Activated CD4-positive, alpha-beta T cell treated with anti-CD3 and anti-CD28 coated beads, Interleukin-10, Interleukin-2, amounts not matched to agents 100 ng/mL and 50 ng/mL, durations not matched to agents 16 hours and 8 hours (primary cell): ENCODE measurements at places on chromosomes 3 and 15.
A peak's percentile ranks its signal among the peaks of the same experiment; 100 is the strongest.

- DNase-seq = no peak
Observed at GRCh38 chr15:27871078-27871901, 227.8 kb downstream of the OCA2 start.

- no peak for DNase-seq
Observed at GRCh38 chr3:64359735-64360134, 134.5 kb upstream of the PRICKLE2 start.

GRCh38 chr3:72009851-72010443 lies 225.0 kb upstream of the PROK2 start:
- peak; percentile 82 for DNase-seq

DNA sequence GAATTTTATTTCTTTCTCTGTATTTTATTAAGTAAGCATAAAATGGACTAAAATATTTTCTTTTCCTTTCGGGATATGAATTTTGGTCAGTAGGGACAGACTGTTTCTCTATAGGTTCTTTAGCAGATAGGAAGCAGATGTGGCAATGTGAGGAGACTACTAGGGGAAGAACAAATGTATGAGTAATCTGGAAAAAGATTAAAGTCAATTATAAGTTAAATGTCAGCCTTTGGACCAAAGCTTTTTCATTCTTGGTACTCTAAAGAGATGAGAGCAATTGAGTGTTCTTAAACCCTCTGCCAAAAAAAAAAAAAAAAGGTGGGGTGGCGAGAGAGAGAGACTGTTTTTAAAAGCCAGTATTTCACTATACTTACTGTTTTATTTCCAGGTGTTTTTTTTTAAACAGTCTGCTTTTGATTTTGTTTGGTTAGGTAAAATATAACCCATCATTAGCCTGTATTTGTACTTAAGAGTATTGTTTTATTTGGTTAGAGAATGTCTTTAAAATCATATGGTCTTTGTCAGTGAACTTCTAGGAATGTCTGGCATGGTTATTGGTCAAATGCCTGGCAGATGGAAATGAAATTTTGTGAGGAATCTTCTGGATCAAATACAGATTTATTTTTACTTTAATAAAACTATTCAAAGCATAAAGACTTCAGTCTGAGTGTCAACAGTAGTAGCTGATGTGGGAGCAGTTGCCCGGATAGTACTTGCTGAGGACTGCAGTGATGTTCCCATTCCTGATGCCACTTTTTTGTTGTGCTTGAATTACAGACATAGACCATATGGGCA lies 63.8 kb downstream of the LRRC49 start:
- DNase-seq = no peak

DNA sequence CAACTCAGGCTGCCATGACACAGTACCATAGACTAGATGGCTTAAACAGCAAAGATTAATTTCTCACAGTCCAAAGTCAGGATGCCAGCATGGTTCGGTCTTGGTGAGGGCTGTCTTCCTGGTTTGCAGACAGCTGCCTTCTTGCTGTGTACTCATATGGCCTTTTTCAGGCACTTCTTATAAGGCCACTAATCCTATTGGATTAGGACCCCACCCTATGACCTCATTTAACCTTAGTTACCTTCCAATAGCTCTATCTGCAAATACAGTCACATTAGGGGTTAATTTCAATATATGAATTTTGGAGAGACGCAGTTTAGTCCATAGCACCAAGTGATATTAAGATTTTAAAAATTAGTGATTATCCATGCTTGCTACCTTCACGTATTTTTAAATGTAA lies 297.8 kb downstream of the WDR72 start:
- DNase-seq = no peak

GRCh38 chr3:178084938-178085816 lies 451.1 kb upstream of the KCNMB2 start:
- DNase-seq = no peak

DNA sequence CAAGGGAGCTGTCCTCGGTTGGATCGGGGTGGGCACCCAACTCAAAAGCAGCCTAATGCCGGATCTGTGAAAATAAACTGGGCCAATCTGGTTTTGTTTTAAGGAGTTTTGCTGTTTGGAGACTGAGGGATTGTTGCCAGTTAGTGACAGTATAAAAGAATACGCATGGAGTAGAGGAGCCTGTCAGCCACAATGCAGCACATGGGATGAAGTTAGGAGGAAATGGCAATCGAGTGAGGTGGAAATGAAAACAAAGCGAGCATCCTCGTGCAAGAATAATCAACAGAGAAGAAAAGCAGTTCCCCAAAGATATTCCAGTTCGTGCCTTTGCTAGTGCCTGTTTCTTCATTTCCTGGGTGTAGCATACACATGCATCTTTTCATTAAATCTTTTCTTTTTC lies 108.4 kb upstream of the RORA start:
- DNase-seq = no peak

DNA sequence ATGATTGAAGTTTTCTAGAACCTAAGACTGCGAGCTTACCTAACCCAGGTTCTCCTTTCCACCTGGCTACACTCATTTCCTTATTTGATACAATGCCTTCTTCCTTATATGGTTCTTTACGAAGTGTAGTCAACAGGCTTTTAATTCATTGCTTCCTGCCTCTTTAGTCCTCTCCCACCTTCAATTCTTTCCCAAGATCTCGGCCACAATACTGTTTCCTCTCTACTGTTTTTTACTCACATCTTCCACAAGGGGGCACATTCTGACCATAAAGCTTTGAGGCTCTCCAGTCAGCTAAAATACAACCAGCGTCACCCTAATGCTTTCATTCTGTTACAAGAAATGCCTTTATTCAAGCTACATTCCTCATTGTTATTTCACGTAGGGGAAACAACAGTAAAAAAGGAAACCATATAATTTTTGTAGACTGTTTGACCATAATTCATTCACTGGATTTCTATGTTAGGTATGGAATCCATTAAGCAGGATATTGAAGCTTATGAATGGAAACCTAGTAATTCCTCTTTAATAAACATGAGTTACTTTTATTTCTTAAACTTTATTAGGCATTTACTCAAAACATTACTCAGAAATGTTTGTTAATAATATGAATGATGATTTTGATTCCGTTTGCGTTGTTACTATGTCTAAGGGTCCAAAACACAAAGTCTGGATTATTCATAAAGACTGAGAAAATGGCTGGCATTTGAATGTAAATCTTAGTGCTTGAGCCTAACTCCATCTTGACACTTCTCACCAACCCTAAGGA lies 29.5 kb upstream of the VEPH1 start:
- DNase-seq = peak; percentile 63

DNA sequence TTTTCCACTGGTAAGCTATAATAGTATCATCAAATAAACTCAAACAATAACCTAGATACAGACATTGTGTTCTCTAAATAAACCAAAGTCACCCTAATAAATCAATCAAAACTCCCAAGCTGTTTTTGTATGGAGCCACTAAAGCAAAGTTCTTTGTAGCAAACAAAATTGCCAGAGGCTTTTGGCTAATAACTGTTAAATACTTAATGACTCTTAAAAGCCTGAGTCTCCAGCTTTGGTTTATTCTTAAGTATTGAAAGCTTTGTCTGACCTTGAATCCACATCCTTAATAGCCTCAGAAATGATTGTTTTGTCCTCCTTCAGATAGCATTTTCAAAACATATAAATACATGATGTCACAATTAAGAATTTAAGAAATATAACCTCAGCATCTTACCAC lies 725.3 kb downstream of the SI start:
- DNase-seq = no peak

- DNase-seq = no peak
Observed at GRCh38 chr3:165513715-165514701, 317.8 kb upstream of the SLITRK3 start.

DNA sequence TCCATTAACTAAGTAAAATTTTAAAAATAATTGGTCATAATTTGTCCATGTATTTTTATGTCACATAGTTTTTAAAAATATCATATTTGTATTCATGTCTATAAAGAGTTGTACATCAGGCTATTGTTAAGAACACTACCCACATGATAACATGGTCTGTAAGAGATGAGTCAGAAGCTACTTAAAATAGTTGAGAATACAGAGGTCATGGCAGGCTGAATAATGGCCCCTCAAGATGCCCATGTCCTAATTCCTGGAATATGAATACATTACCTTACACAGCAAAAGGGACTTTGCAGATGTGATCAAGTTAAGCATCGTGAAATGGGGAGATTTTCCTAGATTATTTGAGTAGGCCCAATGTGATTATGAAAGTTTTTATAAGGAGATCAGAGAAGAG lies 782.9 kb upstream of the GOLIM4 start:
- DNase-seq = no peak

DNA sequence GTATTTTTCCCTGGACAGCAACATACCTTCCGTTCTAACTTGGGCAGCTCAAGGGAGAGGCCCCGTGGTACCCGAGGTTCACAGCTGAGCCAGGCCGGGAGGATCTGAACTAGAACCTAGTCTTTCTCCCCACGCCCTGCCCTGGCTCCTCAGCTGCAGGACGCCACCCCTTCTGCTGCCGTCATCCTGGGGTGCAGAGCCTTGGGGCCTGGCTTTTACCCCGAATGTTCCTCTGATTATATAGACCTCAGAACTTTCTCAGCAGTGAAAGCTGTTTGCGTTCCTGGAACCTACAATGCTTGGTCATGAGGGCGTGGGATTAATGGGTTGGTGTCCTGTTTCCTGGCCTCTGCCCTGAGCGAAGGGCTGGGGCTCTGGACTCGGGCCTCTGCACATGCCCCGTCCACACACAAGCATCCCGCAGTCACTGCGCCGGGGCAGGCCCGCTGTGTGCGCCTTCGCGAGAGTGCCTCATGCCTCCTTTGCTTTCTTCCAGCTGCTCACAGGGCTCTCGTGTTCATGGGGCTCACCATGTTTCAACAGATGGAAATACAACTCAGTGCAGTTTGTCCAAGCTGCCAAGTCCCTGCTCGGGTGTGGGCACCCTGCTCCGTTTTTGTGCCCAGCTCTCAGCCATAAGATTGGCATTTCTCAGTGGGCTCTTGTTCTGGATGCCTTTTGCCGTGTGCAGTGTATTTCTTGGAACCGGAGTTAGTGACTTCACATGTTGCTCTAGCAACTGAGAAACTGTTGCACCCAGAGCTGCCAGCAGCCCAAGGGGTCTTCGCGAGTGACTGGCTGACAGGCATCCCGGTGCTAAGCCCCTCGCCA lies 20.4 kb downstream of the SYNM start:
- no peak for DNase-seq

GRCh38 chr3:66572090-66572675 lies 71.4 kb upstream of the LRIG1 start:
- no peak for DNase-seq

- no peak for DNase-seq
Observed at GRCh38 chr3:152225201-152225600, 43.5 kb upstream of the MBNL1 start.

DNA sequence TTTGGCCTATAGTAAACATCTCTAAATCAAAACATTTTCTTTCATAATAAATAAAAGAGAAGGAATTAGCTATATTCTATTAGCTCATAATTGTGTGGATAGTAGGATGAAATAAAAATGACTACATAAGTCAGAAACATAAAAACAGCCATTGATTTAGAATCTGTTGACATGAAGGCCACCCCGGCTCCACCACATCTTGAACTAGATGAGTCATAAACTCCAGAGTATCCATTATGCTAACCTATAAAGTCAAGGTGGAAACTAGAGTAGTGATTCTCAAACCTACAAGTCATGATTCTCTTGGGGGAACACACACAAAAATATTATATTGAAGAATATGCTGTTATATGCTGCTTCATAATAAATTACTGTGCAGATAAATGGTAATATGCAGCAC lies 831.0 kb downstream of the TUSC7 start:
- no peak for DNase-seq

- no peak for DNase-seq
Observed at GRCh38 chr3:43676441-43676840, 14.3 kb upstream of the ABHD5 start.

DNA sequence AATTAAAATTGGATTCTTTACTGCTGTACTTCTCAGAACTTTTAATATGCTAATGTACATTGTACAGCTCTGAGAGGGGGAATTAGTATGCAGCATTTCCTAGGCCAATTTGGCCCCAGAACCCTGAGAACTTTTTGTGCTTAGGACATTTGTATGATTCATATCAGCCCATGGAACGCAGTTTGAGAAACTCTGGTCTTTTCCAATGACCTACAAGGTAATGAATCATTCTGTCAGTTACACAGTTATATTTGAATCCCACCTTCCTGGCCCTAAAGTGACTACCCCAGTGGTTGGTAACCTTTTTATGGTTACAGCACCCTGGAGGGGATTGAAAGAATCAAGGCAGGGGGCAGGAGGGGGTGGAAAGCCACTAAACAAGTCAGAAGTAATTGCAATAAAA lies 25.6 kb upstream of the KBTBD12 start:
- DNase-seq = peak; percentile 7

GRCh38 chr15:55222588-55222987 lies 25.8 kb upstream of the RSL24D1 start:
- DNase-seq = peak; percentile 59

DNA sequence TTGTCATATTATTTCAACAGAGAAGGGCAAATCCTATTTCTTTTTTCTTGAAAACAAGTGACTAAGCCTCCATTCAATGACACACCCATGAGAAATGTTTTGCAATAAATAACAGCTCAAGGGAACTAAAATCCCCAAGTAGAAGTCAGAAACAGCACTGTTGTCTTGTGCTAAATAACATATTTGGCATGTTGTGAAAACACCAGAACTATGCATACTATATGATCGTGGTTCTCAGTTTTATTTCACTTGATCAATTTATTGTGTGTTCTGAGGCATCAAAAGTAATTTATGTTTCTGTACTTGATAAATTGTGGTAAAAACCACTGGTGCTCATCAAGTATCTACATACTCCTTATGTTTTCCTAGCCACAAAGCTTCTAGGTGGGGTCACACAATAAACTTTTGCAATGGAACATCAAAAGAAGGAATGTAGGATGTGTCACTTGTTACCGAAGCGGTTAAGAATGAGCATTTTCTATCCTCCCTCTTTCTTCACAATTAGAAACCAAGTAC lies 691.7 kb upstream of the CBLB start:
- no peak for DNase-seq

DNA sequence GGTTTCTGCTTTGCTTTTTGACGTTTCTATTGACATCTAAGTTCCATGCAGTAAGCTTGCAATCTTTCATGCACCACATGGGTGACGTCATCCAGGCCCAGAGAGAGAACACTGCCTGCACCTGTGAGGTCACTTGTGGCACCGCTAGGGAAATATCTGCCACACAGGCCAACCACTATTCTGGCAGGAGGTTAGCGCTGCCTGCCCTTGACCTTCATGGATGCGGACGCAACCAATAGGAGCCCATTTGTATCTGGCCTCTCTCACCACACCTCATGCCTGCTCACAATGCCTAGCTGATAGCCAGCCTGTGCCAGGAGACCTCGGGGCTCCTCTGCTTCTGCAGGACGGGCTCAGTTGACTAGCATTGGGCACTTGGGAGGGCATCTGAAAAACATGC lies 55.8 kb upstream of the PRR23E start:
- DNase-seq = no peak

- DNase-seq = no peak
Observed at GRCh38 chr3:183538486-183538885, 17.0 kb downstream of the KLHL6 start.

DNA sequence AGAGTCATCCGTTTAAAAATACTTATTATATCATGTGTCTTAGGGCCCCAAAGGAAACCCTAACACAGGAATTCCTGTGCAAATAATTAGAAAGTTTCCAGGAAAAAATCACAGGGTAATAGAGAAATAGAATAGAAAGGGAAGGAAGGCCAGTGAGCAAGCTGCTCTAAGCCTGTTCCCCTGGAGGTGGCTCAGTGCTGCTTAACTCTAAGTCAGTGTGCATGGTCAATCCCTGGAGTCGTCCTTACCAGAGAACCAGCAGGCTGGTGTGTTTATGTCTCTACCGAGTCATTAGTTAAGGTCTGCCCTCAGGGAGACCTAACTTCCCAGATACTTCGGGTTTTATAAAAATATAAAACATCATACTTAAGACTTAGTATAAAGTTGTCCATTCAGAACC lies 21.0 kb upstream of the MCF2L2 start:
- DNase-seq = no peak
